ENCODE measurements at places on chromosomes 6 and 20. TPM values are rescaled to one million over a fixed set of nuclear protein-coding genes. Genes with fewer than 3 reads are reported as not detected.

- H3K27me3 ChIP-seq, result peaks cover 8% of the 10 kb centered on the region
- H3K4me3 ChIP-seq, result no peak overlapping the region
- no peak overlapping the region for H3K27ac ChIP-seq
Observed at GRCh38 chr20:18055261-18055660, 2.5 kb downstream of the OVOL2 start.

DNA sequence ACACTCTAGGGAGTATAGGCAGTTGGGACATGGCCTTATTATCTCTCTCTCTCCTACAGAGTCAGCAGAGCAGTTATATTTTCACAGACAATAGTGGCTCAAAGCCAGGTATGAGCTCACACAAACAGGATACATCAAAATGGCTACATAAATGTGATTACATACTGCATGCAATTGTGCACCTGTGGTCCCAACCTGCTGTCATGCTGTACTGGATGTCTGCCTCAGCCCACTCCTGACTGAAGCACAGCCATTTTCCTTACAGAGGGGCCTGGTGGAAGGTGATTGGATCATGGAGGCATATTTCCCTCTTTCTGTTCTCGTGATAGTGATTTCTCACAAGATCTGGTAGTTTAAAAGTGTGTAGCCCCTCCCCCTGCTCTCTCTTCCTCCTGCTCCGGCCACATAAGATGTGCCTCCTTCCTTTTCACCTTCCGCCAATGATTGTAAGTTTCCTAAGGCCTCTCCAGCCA is 37.0 kb upstream of the SAMHD1 start:
- H3K4me1 ChIP-seq, result peaks cover 10% of the 10 kb centered on the region
- no peak overlapping the region for H3K27ac ChIP-seq
- H3K36me3 ChIP-seq, result no peaks in the 10 kb centered on the region
- no peak overlapping the region for H3K4me3 ChIP-seq

DNA sequence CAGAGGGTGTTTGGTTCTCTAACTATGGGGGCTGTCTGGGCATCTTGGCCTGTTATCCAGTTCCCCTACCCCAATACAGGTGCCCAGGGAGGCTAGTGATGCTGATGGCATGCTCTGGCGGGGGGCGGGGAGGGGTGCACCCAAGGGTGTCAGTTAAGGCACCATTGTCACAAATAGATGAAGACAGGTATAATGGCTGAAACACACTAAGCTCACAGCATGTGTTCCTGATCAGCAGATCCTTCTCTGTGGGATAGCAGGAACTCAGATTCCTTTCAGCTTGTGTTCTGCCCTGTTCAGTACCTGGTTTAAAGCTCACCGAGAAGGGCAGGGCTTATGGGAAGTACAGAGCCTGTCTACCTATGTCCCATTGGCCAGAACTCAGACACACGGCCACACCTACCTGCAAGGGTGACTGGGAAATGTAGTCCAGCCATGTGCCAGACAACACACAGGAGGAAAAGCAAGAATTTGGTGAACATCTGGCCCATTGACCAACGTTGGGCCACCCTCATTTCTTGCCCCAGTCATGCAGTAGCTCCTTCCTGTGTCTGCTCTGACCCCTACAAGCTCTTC is 3.4 kb upstream of the RSPO4 start:
- H3K27me3 ChIP-seq, result no peaks in the 10 kb centered on the region
- H3K4me3 ChIP-seq, result no peak overlapping the region
- no peaks in the 10 kb centered on the region for H3K4me1 ChIP-seq

The TFAP2D gene
- total RNA-seq, result not detected

The PHF20 gene
- total RNA-seq, result 53.6 TPM

All from spleen (tissue), 13 donors.